Activated T-cell treated with anti-CD3 and anti-CD28 coated beads, Interleukin-2, amount 50 U/mL, for 48 hours (primary cell): ENCODE measurements at places on chromosomes 12 and 14.

- DNase-seq, result no peak
Observed at GRCh38 chr14:54040846-54041245, 84.2 kb upstream of the BMP4 start.

DNA sequence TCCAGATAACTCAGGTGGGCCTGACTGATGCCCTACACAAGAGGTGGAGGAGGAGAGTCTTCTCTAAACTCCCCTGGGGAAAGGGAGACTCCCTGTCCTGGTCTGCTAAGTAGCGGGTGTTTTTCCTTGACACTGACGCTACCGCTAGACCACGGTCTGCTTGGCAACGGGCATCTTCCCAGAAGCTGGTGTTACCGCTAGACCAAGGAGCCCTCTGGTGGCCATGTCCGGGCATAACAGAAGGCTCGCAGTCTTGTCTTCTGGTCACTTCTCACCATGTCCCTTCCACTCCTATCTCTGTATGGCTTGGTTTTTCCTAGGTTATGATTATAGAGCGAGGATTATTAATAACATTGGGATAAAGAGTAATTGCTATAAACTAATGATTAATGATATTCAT is 965.5 kb downstream of the TMEM121 start:
- peak; percentile 63 for DNase-seq

- no peak for DNase-seq
Observed at GRCh38 chr12:121398355-121398754, 1.6 kb upstream of the RNF34 start.

DNA sequence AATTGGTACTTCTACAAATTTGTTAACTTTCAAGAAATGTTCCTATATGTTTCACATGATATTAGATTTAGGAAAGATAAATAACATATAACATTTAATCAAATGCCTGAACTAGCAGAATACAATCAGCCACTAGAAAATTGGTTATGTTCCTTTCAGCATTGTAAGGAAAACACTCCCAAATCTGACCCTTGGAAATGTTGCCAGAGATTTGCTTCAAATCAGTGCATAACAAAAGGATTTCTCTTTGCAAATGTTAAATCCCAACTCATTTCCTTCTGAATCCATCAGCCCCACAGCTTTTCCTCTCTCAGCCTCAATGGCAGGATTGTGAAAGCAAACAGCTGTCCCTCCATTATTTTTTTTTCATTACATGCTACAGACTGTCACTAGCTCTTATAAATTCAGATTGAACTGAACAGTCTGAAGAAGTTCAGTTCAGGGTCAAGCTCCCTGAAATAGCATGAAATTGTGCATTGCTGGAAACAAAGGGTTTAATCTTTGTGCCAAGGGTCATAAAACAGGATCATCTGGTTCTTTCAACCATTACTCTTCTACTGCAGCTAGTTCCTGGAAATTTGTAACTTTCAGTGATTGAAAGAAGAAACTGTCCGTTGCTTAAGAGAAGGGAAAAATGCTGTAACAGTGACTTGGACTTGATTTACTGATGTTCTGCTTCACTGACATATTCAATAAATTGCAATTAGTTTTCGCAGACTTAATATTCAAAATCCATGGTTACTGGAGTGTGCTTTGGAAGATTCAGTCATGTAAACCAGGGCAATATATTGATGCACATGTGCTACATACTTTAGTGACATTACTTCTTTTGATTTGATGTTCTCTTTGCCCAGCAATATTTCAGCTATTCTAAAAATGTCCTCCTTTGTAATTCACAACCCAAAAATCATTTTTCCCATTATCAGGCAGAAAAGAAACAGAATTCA is 246.4 kb downstream of the RPL10L start:
- DNase-seq, result no peak

- no peak for DNase-seq
Observed at GRCh38 chr12:3597526-3598210, 106.7 kb downstream of the PRMT8 start.

DNA sequence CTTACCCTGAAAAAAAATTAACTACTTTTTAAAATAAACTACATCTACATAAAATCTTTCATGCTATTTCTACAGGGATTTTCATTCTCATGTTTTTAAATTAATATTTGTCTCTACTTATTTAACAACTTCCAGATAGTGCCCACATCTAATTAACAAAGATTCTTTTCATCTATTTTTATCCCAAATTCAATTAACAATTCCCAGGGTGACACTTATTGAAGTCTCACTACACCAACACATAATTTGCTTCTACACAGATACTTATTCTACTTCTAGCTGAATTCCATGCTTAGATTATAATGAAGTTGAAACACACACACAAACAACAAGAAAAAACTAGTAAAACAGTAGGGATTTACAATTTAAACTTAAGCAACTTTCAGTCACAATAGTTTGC is 336.6 kb downstream of the ACSS3 start:
- no peak for DNase-seq

- no peak for DNase-seq
Observed at GRCh38 chr12:25887367-25887766, 71.1 kb upstream of the RASSF8 start.

GRCh38 chr14:102419716-102420115 is 57.0 kb downstream of the TECPR2 start:
- DNase-seq, result no peak

GRCh38 chr12:26402648-26403047 is 207.3 kb downstream of the SSPN start:
- DNase-seq, result no peak

DNA sequence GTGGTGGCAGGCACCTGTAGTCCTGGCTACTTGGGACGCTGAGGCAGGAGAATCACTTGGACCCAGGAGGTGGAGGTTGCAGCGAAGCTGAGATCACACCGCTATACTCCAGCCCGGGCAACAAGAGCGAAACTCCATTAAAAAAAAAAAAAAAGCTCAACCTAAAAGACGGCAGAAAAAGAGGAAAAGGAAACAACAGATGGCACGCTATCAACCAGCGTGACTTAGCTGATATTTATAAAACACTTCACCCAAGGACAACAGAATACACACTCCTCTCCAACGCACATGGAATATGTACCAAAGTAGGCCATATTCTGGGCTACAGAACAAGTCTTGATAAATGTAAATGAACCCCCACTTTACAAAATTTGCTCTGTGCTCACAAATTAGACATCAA is 34.0 kb upstream of the CLMN start:
- no peak for DNase-seq

GRCh38 chr12:21308785-21309184 is 25.9 kb downstream of the SLCO1A2 start:
- no peak for DNase-seq

DNA sequence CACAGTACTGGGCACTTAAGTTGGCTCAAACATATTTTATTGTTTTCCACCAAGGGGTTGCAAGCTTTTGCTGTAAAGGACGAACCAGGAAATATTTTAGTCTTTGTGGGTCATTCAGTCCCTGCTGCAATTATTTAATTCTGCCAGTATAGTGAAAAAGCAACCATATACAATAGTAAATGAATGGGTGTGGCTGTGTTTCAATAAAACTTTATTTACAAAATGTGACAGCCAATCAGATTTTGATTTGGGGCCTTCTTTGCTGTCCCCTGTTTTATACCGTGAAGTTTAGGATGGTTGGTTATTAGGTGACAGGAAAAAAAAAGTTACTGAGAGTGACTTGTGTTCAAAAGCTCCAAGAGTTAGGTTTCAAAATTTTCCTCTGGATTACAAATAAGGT is 956.4 kb downstream of the AACS start:
- no peak for DNase-seq

DNA sequence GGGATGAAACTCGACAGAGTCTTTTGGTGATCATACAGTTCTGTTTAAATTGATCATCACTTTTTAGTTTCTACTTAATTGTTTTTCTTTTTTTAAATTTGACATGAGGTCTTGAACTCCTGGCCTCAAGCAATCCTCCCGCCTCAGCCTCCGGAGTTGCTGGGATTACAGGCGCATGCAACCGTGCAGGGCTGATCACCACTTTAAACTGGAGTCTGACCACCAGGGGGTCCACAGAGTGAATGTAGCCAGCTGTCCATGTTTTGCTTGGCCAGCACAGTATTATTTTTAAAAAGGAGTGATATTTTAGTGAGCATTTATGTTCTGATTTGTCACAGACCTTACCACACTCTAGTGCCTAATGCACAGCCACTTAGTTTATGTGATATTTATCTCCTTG is 10.7 kb downstream of the DAAM1 start:
- no peak for DNase-seq

DNA sequence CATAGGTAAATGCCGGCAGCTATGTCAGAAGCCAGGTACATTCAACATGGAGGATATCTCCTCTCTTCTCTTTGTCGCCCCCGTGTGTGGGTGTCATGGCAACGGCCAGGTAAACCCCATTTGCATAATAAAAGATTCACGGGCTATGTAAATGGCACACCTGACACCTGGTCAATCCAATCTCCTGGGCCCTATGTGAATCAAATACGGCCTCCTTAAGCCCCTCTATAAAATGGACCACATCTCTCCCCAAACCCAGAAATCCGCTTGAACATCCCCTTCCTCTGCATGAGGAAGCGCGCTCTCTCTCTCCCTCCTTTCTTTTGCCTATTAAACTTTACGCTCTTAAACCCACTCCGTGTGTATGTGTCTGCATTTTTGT is 363.7 kb downstream of the SOX5 start:
- DNase-seq, result no peak

- no peak for DNase-seq
Observed at GRCh38 chr14:104953097-104953496, 25.1 kb downstream of the AHNAK2 start.

GRCh38 chr14:97993508-97994019 is 1196.4 kb downstream of the VRK1 start:
- DNase-seq, result no peak

DNA sequence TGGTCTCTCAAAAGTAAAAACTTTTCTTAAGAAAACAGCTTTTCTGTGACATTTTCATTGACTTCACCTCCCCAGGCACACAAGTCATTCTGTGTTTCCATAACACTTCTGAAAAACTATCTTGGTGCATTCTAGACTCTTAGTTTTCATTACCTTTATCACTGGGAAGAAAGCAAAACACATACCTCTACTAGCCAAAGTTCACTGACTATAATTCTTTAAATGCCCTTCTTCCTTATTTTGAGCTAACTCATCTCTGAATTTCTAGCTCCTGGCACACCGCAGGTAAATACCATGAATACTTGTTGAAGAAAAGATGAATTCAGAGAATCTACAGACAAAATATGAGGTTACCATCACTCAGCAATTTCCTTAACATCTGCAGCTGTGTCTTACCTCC is 21.1 kb downstream of the MLH3 start:
- DNase-seq, result no peak

DNA sequence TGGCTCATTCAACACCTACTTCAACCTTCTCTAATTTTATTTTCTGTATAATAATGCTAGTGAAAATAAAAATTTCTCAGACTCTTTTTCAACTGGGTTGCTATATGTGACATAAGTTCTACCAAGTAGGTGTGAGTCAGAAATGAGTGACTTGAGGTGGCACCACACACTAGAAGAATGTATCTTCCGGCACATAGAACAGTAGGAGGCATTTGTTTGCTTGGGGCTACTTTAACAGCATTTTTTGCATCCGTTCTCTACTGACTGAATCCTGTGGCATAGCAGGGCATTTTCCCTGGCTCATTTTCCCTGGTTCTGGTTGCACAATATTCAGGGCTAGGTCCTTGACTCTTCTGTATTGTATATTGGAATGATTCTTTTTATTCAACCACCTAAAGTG is 194.0 kb upstream of the SLC16A7 start:
- no peak for DNase-seq

GRCh38 chr12:48532601-48533000 is 7.2 kb downstream of the OR8S1 start:
- DNase-seq, result no peak

GRCh38 chr12:19169222-19169621 is 39.7 kb downstream of the PLEKHA5 start:
- DNase-seq, result no peak

- no peak for DNase-seq
Observed at GRCh38 chr12:105773471-105773870, 365.3 kb downstream of the NUAK1 start.

- DNase-seq, result no peak
Observed at GRCh38 chr12:122999986-123000420, 19.5 kb downstream of the ARL6IP4 start.

- no peak for DNase-seq
Observed at GRCh38 chr14:94771906-94772490, 2.1 kb upstream of the GSC start.

DNA sequence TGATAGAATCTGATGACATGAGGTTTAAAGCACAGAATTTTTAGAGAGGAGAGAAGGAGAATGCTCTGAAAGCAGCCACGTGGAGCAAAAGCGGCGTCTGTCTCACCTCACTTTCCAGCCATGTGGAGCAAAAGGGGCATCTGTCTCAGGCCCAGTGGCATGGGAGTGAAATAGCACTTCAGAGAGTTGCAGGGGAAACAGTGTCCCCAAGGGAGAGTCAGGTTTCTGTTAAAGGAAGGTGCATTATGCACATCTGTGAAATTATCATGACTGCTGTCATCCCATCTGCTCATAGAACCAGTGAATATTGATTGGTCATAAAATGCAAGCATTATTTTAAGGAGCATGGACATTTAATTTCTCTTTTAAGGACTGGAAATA is 124.0 kb downstream of the BICD1 start:
- DNase-seq, result no peak

GRCh38 chr14:27236601-27237000 is 638.8 kb upstream of the NOVA1 start:
- DNase-seq, result no peak

- DNase-seq, result no peak
Observed at GRCh38 chr14:34906287-34906686, 31.1 kb upstream of the BAZ1A start.

- no peak for DNase-seq
Observed at GRCh38 chr12:115660211-115660805, 617.2 kb downstream of the MED13L start.

DNA sequence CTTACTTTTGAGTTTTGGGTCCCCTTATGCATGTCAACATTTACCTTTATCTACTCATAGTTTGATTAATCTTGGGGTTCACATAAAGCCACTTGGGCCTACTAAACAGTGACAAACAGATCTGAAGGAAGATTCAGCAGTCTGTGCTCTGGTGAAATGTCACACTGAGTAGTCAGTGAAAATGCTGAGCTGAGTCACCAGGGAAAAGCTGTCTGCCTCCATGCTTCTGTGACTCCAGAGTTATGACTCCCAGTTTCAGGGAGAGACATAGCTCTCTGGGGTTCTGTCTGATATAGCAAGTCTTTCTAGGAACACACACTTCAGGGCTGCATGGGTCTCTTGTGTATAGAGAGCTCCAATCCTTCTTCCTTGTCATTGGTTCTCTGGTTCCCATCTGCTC is 406.3 kb upstream of the FAR2 start:
- DNase-seq, result no peak

- DNase-seq, result no peak
Observed at GRCh38 chr14:54570047-54570446, 3.1 kb downstream of the SAMD4A start.

- no peak for DNase-seq
Observed at GRCh38 chr14:34135492-34135891, 184.6 kb upstream of the EGLN3 start.

DNA sequence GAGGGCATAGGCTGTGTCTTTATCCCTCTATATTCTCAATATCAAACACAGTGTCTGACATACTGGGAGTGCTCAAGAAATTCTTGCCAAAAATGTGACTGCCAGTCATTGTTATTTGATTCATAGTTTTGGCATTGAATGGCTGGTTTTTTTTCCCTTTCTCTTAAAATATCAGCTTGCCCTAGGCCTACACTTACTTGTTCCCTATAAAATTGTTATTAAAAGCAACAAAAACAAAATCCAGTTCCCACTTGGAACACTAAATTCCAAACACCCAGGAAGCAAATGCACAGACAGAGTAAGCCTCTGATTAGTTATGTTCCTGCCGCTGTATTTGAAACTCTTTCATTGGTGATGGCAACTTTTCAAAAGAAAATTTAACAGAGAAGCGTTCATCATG is 110.7 kb downstream of the WIF1 start:
- DNase-seq, result no peak
